ENCODE measurements at places on chromosomes 11 and 22. TPM values are rescaled to one million over a fixed set of nuclear protein-coding genes. Genes with fewer than 3 reads are reported as not detected.

DNA sequence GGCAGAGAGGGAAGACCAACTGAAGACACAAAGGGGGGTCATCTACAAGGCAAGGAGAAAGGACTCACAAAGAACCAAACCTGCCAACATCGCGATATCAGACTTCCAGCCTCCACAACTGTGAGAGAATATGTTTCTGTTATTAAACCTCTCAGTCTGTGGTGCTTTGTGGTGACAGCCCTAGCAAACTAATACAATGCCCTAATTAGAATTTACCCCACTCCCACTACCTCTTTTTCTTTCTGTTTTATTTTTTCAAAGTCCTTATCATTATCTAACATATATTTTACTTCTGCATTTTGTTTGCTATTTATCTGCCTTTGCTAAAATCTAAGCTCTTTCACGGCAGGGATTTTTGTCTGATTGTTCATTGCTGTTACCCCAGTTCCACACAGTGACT, 2.5 kb upstream of the OR52D1 start:
- no peak for DNase-seq
- no peaks in the 10 kb centered on the region for H3K4me1 ChIP-seq
- no peaks in the 10 kb centered on the region for H3K36me3 ChIP-seq
- no peak overlapping the region for H3K27ac ChIP-seq

DNA sequence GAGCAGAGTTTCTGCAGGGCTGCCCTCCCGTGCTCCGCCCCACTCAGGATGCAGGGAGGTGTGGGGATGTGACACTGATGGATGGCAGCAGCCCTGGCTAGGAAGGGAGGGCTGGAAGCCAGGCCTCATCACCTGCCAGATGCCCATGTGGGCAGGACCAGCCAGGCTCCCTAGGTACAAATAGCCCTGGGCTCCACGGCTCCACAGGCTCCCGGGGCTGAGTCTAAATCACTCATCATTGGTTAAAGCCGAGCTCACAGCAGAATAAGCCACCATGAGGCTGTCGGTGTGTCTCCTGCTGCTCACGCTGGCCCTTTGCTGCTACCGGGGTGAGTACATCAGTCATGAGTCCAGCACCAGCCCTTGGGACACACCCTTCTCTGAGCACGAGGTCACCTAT, at the start of gene SCGB1D1:
TSS of gene SCGB1D1 (plus strand) at position 206 of the 400 bp plus-strand sequence. CDS start at position 275, 69 bp downstream.
- DNase-seq = no peak
- H3K4me1 ChIP-seq = no peaks in the 10 kb centered on the region
- H3K27me3 ChIP-seq = peaks cover 58% of the 10 kb centered on the region
- H3K27ac ChIP-seq = no peak within 1 kb of the TSS
- no peaks in the 10 kb centered on the region for H3K36me3 ChIP-seq
- no peak within 1 kb of the TSS for H3K4me3 ChIP-seq

- H3K4me3 ChIP-seq = no peak overlapping the region
- DNase-seq = no peak
- no peak overlapping the region for H3K27ac ChIP-seq
- no peaks in the 10 kb centered on the region for H3K27me3 ChIP-seq
- H3K4me1 ChIP-seq = no peaks in the 10 kb centered on the region
These were observed 36.7 kb upstream of the EIF3D start for GRCh38 chr22:36565686-36566085.

DNA sequence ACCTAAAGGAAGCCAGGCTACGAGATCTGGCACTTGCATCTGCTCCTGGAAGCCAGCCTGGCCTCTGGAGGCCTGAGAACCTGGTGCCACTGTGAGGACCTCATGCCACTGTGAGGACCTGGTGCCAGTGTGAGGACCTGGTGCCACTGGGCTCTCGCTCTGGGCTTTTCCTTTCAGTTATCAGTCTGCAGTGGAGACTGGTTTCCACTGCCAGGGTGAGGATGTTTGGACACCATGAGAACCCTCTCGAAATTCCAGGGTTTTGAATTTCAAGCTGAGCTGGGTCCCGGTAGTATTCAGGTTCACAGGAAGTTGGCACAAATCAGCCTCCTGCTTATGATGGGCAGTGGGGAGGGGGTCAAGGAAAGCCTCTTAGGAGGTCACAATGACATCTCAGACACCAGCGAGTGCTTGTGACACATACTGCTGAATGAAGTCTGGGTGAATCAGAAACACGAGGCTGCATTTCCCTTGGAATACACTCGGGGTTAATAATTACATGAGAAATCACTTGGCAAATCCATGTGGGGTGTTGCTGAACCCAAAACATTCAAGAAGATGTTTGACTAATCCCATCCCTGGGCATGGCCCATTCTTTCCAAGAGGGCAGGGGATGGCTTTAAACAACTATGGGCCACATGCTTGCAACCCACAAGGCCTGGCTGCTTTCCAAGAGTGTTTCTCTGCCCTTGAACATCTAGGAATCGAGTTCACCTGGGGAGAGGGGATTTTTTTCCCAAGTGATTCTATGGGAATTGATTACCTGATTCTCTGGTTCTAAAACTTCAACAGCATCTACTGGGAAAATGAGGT, 60.2 kb downstream of the LINC01488 start:
- no peak for DNase-seq
- no peak overlapping the region for H3K27ac ChIP-seq
- H3K27me3 ChIP-seq = no peaks in the 10 kb centered on the region
- peaks cover 6% of the 10 kb centered on the region for H3K4me1 ChIP-seq

- no peaks in the 10 kb centered on the region for H3K36me3 ChIP-seq
- no peak overlapping the region for H3K27ac ChIP-seq
- no peak for DNase-seq
- H3K27me3 ChIP-seq = no peaks in the 10 kb centered on the region
- peaks cover 19% of the 10 kb centered on the region for H3K4me1 ChIP-seq
These were observed 25.7 kb upstream of the OAF start for GRCh38 chr11:120184946-120185705.

- no peaks in the 10 kb centered on the region for H3K36me3 ChIP-seq
- H3K27me3 ChIP-seq = peaks cover 7% of the 10 kb centered on the region
- H3K4me3 ChIP-seq = no peak overlapping the region
- H3K4me1 ChIP-seq = no peaks in the 10 kb centered on the region
- H3K27ac ChIP-seq = no peak overlapping the region
These were observed 43.1 kb downstream of the BUD13 start for GRCh38 chr11:116729501-116730240.

- H3K27ac ChIP-seq = no peak overlapping the region
- H3K36me3 ChIP-seq = no peaks in the 10 kb centered on the region
- no peaks in the 10 kb centered on the region for H3K4me1 ChIP-seq
- no peak overlapping the region for H3K4me3 ChIP-seq
- no peak for DNase-seq
These were observed 1508.0 kb upstream of the TENM4 start for GRCh38 chr11:80948781-80949180.

DNA sequence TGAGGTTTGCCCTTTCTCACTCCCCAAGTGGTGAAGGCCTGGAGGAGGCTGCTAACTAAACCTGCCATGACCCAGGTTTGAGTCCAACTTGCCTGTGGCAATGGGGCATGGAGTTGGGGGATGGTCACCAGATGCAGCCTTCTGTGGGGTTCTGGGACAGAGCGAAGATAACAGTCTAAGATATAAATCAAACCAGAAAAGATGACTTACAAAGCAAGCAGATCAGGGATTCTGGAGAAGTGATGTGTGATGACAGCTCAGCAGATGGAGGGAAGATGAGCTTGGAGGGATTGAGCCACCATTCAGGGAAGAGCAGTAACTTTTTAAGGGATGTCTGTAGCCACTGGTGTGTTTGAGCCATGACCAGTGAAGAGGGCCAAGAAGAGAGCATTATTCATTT, 63.6 kb downstream of the MTNR1B start:
- no peaks in the 10 kb centered on the region for H3K4me1 ChIP-seq
- no peak for DNase-seq
- no peaks in the 10 kb centered on the region for H3K36me3 ChIP-seq
- H3K4me3 ChIP-seq = no peak overlapping the region
- H3K27ac ChIP-seq = no peak overlapping the region

DNA sequence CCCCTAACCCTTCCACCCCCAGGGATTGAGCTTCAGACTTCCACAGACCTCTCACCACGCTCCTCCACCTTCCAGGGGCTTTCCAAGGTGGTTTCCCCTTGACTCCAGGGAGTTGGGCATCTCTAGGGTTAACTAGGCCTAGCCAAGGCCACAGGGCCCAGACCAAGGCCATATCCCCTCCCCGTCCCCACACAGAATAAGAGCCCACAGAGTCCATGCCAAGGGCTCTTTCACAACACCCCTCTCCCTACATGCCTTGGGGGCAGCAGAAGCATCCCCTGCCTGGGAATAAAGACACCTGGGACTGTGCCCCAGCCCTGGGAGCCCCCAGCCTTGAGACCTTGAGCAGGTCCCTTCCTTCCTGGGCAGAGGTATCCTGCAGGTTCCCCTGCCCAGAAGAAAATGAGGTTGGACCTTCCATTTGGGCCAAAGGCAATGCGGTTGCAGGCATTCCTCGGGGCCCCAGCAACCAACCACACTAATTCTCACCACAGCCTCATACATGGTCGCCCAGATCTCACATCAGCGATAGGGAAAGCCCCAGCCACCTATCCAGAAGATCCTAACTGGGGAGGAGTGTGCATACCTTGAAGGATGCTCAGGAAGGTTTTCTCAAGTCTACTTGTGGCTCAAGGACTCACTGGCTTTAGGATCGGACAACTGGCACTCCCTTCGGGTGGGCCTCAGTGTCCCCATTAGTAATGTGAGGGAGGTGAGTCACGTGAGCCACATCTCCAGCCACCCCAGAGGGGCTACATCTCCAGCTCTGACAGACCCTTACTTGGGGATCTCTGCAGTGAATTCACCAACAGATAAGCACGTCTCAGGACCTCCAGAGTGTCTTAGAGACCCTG, 1.7 kb downstream of the GDPD5 start:
- H3K4me3 ChIP-seq = no peak overlapping the region
- H3K36me3 ChIP-seq = no peaks in the 10 kb centered on the region
- H3K4me1 ChIP-seq = peaks cover 8% of the 10 kb centered on the region
- no peak for DNase-seq

DNA sequence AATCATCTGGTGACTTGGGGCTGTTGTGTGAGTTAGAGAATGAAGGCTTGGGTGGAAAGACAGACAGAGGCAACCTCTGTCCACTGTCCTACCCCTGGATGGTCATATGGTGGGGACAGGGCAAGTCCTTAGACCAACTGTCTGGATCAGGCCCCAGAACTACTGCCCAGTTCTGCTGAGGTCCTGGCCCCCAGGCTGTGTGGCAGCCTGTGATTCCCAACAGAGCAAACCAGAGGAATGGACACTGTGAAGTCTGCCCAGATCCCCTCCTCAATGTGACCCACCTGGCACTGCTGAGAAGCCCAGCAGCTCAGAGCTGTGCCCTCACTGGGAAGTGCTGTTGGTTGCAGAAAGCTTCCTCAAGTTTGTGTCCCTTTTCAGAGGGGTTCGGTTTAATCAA, 69.0 kb downstream of the GGTLC2 start:
- DNase-seq = no peak
- no peaks in the 10 kb centered on the region for H3K4me1 ChIP-seq
- H3K36me3 ChIP-seq = no peaks in the 10 kb centered on the region

- no peak overlapping the region for H3K27ac ChIP-seq
- H3K36me3 ChIP-seq = no peaks in the 10 kb centered on the region
- H3K4me3 ChIP-seq = no peak overlapping the region
- peaks cover 17% of the 10 kb centered on the region for H3K27me3 ChIP-seq
- no peaks in the 10 kb centered on the region for H3K4me1 ChIP-seq
These were observed 3.7 kb downstream of the SMIM35 start for GRCh38 chr11:118082880-118083552.

GRCh38 chr11:109680127-109680526, 258.1 kb downstream of the C11orf87 start:
- H3K4me1 ChIP-seq = no peaks in the 10 kb centered on the region
- no peaks in the 10 kb centered on the region for H3K36me3 ChIP-seq
- no peak for DNase-seq
- peaks cover 64% of the 10 kb centered on the region for H3K27me3 ChIP-seq
- H3K27ac ChIP-seq = no peak overlapping the region

APOA4 gene
- total RNA-seq = not detected

DNA sequence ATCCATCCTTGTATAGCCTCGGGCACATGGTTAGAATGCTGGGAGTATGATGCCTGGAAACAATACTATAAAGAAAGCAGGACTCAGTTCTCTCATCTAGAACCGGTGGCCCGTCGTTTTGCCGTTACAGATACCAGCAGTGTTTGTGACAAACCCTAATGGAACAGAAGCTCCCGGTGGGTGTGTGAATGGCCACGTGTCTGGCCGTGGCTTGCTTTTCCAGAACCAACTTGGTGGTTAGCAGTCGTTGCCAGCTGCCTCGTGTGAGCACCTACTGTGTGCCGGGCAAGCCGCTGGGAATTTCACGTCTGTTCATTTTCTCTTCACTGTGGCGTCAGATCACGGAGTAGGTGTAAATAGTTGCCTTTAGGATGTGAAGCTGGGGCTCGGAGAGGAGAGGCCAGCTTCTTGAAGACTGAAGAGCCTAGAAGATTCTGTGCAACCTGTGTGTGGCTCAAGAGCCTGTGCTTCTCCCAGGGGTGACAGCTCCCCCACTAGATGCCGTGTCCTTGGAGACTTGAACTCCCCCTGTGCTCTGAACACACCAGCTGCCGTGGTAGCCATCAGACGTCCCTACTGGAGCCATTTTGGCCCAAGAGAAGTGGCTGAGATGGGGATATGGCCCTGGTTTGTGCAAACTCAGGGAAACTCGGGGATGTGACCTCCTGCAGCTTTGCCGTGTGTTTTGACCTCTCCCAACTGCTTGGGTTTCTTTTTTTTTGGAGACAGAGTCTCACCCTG, 57.5 kb upstream of the PPARA start:
- no peak overlapping the region for H3K4me3 ChIP-seq
- peaks cover 26% of the 10 kb centered on the region for H3K4me1 ChIP-seq
- H3K27me3 ChIP-seq = no peaks in the 10 kb centered on the region
- H3K27ac ChIP-seq = peak overlapping the region; percentile 42

DNA sequence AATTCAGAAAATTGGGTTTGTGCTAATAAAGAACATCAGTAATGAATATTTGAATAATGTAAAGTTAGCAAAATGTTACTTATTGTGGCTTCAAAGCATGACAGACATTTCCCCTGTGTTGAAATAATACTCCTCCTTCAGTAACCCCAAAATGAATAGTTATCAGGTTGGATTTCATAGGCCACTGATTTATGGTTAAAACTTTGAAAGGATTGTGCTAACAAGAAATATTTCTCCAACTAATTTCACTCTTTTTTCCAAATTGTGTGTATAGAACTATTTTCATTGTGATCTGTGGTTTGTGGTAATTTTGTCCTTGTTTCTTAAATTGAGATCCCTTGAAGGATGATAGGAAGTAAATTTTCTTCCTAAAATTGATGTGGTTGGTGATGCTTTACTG, 7.9 kb downstream of the DDX10 start:
- peak overlapping the region; percentile 13 for H3K27ac ChIP-seq
- peaks cover 24% of the 10 kb centered on the region for H3K4me1 ChIP-seq
- H3K4me3 ChIP-seq = no peak overlapping the region
- no peak for DNase-seq
- peaks cover 25% of the 10 kb centered on the region for H3K36me3 ChIP-seq

- H3K4me1 ChIP-seq = peaks cover 16% of the 10 kb centered on the region
- H3K36me3 ChIP-seq = peaks cover 15% of the 10 kb centered on the region
- peak; percentile 76 for DNase-seq
- H3K27ac ChIP-seq = peak overlapping the region; percentile 63
These were observed 48.2 kb downstream of the SGSM3 start for GRCh38 chr22:40418366-40419201.

- no peaks in the 10 kb centered on the region for H3K36me3 ChIP-seq
- H3K27ac ChIP-seq = no peak overlapping the region
- H3K4me1 ChIP-seq = no peaks in the 10 kb centered on the region
These were observed 17.9 kb upstream of the ADA2 start for GRCh38 chr22:17237038-17237668.
